B cell (primary cell): ENCODE measurements at places on chromosomes 11 and 22. TPM values are rescaled to one million over a fixed set of nuclear protein-coding genes. Genes with fewer than 3 reads are reported as not detected.

Gene POU2AF2
- total RNA-seq = not detected in 2 replicates

Gene KCNJ1
- total RNA-seq = not detected in 2 replicates

Gene APOL4
- total RNA-seq = not detected in 2 replicates

Gene TEX12
- 0.47 TPM in 1 of 2 replicates, not detected in the other for total RNA-seq

Gene HSPB2
- not detected in 2 replicates for total RNA-seq

Gene C22orf31
- total RNA-seq = not detected in 2 replicates

Gene NLRP14
- 0.07 TPM in 1 of 2 replicates, not detected in the other for total RNA-seq

Gene ANO5
- total RNA-seq = not detected in 2 replicates

Gene SCT
- not detected in 2 replicates for total RNA-seq

Gene ZC3H7B
- 41.9 and 42.2 TPM in 2 replicates for total RNA-seq

Gene CCDC81
- 0.84 and 1.3 TPM in 2 replicates for total RNA-seq

Gene SEC14L3
- total RNA-seq = not detected in 2 replicates

Gene RPS13
- 1,295 and 1,411 TPM in 2 replicates for total RNA-seq

Gene TBX10
- total RNA-seq = not detected in 2 replicates

Gene SCO2
- 1.1 TPM in 2 replicates for total RNA-seq

Gene OR51E2
- not detected in 2 replicates for total RNA-seq

Gene PHF21B
- not detected in 2 replicates for total RNA-seq

Gene ART1
- not detected in 2 replicates for total RNA-seq

Gene GAL3ST1
- 0.46 TPM in 1 of 2 replicates, not detected in the other for total RNA-seq

Gene SCGB2A2
- total RNA-seq = not detected in 2 replicates

Gene C11orf87
- not detected in 2 replicates for total RNA-seq

Gene HPX
- total RNA-seq = 1.1 and 2.4 TPM in 2 replicates

Gene TOMT
- not detected in 2 replicates for total RNA-seq

Gene API5
- 88.3 and 94.7 TPM in 2 replicates for total RNA-seq

Gene HEPHL1
- total RNA-seq = not detected in 2 replicates

Gene C11orf98
- 48.1 and 52.0 TPM in 2 replicates for total RNA-seq

Gene MB
- not detected in 2 replicates for total RNA-seq

Gene RAB38
- not detected in 2 replicates for total RNA-seq

Gene KCTD14
- total RNA-seq = 0.24 TPM in 1 of 2 replicates, not detected in the other

Gene OR10A2
- not detected in 2 replicates for total RNA-seq

Gene ARHGAP8
- total RNA-seq = 0.17 and 0.37 TPM in 2 replicates

Gene EI24
- 20.2 and 21.9 TPM in 2 replicates for total RNA-seq

Gene CSRP3
- not detected in 2 replicates for total RNA-seq

Gene JRKL
- total RNA-seq = 12.5 and 12.9 TPM in 2 replicates

Gene MPEG1
- 151 TPM in 2 replicates for total RNA-seq

Gene MRGPRX2
- not detected in 2 replicates for total RNA-seq

Gene CASP1
- total RNA-seq = 26.1 and 31.9 TPM in 2 replicates

Gene OR6T1
- total RNA-seq = not detected in 2 replicates

Gene ARVCF
- 6.7 and 8.4 TPM in 2 replicates for total RNA-seq

Gene PGM2L1
- total RNA-seq = 8.4 and 12.6 TPM in 2 replicates

Gene RAB3IL1
- total RNA-seq = 0.29 TPM in 1 of 2 replicates, not detected in the other

Gene FGF19
- total RNA-seq = not detected in 2 replicates

Gene KAT5
- 134 and 142 TPM in 2 replicates for total RNA-seq

Gene OOSP4A
- total RNA-seq = not detected in 2 replicates

Gene IGLL1
- total RNA-seq = not detected in 2 replicates

Gene GLYATL2
- total RNA-seq = not detected in 2 replicates

Gene CDKN1C
- 5.9 and 8.0 TPM in 2 replicates for total RNA-seq

Gene MPPED1
- not detected in 2 replicates for total RNA-seq

Gene PATE2
- not detected in 2 replicates for total RNA-seq

Gene MUS81
- 71.1 and 74.5 TPM in 2 replicates for total RNA-seq

Gene RTN4R
- 0.42 and 0.51 TPM in 2 replicates for total RNA-seq

Gene RASD2
- total RNA-seq = 0.07 TPM in 2 replicates
